Activated CD4-positive, alpha-beta T cell treated with anti-CD3 and anti-CD28 coated beads, Interleukin-2, amount 50 U/mL, for 16 hours (primary cell): ENCODE measurements at places on chromosomes 5 and 9.

DNA sequence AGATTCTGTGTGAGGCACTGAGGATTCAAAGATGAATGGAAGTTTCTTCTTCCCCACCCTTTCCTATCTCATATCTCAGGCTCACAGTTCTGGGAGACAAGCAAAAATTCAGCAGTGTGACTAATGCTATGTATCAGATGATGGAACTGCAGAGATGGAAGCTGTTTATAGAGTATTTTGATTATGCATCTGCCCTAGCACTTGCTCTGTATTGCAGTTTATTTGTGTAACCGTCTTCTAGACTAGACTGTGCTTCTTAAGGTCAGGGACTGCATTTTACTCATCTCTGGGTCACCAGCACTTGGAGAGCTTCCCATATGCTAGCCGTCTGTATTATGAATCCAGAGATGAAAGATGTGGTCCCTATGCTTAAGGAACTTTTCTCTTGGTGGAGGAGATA lies 12.6 kb downstream of the CAVIN4 start:
- DNase-seq, result no peak

DNA sequence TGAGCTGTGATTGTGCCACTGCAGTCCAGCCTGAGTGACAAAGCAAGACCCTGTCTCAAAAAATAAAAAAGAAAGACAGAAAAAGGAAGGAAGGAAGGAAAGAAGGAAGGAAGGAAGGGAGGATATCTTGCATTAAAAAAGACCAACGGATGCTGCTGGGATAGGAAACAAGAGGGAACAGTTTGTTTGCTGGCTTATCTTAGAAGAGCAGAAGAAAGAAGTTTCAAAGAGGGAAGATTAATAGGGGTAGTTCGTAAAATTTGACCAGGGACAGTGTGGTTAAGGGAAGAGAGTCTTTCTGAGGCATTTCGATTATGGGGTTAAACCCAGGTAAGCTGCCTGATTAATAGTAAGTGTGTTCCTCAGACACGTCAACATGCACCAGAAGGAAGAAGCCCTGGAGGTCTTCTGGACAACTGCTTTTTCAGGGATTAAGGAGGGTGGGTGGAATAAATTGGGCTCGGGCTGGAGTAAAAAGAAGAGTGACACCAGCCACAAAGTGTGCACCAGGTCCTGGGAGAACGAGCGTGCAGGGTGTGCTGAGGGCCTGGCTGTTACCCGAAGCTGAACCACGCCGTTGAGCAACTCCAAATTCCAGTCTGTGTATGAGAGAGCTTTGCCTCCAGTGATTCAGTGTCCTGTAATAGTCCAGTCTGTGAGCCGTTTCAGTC lies 24.8 kb downstream of the FYB1 start:
- no peak for DNase-seq

DNA sequence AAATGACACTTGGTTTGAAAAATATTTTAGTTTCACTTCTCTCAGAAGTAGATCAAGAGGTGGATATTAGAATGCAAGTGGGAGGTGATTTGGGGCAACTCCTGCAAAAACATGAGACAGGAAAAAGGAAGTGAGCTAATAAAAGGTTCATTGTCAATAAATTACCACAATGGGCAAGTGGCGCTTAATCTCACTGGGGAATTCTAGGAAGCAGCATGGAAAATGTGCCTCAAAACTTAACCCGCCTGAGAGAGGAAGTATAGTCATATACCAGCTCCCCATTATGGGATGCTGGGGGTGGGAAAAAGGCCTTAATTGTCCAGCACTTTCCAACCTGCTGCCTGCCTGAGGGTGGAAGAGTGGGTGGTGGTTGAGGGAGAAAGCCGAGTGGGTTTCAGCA lies 204.1 kb downstream of the ELAVL2 start:
- no peak for DNase-seq

GRCh38 chr9:108057421-108058134 lies 568.0 kb upstream of the KLF4 start:
- no peak for DNase-seq

DNA sequence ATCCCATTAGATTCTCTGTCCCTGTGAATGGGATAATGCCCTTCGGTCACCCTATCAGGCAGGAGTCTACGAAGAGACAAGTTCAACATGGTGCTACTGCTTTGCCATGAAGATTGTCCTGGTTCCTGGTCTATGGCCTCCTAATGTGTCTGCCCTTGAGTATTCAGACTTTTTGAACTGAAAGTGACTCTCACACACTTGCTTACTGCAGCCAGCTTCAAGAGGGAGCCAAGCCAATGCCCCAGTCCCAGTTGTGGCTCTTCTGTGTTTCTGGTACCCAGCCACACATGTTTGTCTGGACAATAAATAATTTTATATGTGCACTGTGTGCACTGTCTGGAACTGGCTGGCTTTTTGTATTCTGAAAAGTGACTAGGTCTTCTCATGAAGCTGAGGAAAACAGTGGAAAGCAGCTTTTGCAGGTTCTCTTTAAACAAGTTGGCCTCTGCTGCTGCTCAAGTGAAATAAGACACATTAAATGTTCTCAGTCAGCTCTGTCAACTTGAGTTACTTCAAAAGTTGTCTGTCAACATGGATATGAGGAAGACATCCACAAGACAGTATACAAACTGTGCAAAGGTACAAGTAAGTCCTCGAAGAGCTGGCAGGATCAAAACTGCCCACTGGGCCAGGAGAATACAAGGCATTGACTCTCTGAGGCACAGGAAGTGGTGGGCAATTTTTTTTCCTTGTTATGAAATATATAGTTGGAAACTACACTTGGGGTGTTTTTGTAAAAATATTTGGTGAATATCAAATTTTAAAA lies 60.0 kb downstream of the ZNF608 start:
- DNase-seq, result no peak

GRCh38 chr9:89213396-89213880 lies 34.8 kb upstream of the SHC3 start:
- no peak for DNase-seq
